ELF-1 (cell line): ENCODE measurements at places on chromosomes 6 and 20.
A peak's percentile ranks its signal among the peaks of the same experiment; 100 is the strongest.

GRCh38 chr6:165694296-165694695 is 31.3 kb upstream of the PDE10A start:
- DNase-seq: no peak

GRCh38 chr6:30601815-30602641 is 15.0 kb downstream of the PPP1R10 start:
- DNase-seq: no peak

DNA sequence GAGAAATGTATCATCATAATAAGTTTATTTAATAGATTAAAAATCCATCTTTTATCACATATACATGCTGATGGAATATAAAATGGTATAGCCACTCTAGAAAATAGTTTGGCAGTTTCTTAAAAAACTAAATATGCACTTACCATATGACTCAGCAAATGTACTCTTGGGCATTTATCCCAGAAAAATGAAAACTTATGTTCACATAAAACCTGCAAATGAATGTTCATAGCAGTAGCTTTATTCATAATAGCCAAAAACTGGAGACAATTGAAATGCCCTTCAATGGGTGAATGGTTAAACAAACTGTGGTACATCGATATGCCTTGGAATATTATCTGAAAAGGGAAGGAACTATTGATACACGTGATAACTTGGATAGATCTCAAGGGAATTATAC is 6.4 kb upstream of the NCOA7 start:
- DNase-seq: no peak

DNA sequence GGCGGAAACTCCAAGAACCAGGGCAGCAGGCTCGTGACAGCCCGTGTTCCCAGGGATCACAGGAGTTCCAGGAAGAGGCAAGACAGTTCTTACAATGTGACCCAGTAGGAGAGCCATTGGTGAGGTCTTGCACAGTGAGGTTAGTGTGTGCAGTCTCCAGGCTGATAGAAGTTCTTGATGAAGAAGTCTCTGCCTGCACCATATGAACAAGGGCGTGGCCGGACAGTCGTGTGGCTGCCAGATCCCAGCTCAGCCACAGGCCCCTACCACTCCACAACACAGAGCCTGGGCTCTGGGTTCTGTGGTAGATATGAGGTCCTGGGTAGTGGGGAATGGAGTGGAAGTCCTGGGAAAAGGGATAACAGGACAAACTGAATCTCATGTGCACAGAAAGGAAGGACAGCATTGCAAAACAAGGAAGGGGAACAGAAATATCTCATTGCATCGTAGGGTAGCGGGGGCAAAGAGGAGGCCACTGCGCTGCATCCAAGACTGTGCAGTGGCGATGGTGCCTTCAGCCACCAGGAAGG is 65.2 kb downstream of the STX11 start:
- no peak for DNase-seq

GRCh38 chr20:24821391-24821790 is 127.7 kb upstream of the CST7 start:
- DNase-seq: no peak

DNA sequence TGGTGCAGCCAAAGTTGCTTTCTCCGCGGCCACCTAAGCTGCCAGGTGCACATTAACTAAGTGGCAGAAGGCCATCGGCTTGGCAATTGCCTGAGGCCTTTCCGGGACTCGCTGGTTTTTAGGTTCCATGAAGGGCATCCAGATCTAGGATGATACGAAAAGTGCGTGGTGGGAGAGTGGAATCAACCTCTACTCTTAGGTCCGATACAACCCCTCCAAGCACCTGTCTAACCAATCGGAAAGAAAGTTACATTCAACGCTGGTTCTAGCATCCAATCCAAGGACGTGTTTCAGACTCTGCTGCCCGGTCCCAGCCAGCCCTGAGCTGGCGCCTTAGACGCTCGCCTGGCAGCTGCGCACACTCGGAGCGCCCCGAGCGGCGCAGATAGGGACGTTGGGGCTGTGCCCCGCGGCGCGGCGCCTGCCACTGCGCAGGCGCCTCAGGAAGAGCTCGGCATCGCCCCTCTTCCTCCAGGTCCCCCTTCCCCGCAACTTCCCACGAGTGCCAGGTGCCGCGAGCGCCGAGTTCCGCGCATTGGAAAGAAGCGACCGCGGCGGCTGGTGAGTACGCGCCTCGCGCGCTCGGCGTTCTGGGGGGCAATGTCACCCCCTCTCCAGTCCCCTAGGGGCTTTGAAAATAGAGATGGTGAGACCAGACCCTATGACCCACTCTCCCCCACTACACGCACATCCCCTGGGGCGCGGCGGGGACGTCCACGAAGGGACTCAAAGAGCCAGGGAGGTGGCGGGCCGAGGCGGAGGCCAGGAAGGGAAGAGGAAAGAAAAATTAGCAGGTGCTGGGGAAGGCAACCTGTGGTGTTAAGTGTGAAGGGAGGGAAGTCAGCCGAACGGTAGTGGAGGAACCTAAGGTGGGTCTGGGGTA is at the start of gene ENPP4:
TSS of gene ENPP4 (plus strand) at position 361 of the 883 bp plus-strand sequence. CDS start 9,595 bp downstream, outside the sequence.
- peak; percentile 99 for DNase-seq

GRCh38 chr6:36985417-36985807 is 584 bp downstream of the MTCH1 start:
- DNase-seq: no peak

- no peak for DNase-seq
These were observed 202.4 kb downstream of the CDH26 start for GRCh38 chr20:60160451-60161145.

- DNase-seq: no peak
These were observed 2.4 kb downstream of the MYO6 start for GRCh38 chr6:75751443-75751842.

- DNase-seq: no peak
These were observed 115.9 kb downstream of the BMP5 start for GRCh38 chr6:55759536-55759935.

- no peak for DNase-seq
These were observed 113.9 kb downstream of the CRYBG1 start for GRCh38 chr6:106474466-106474865.

- no peak for DNase-seq
These were observed 86.0 kb upstream of the SLC2A12 start for GRCh38 chr6:134138226-134138975.
